ENCODE measurements at places on chromosomes 3 and 15.

DNA sequence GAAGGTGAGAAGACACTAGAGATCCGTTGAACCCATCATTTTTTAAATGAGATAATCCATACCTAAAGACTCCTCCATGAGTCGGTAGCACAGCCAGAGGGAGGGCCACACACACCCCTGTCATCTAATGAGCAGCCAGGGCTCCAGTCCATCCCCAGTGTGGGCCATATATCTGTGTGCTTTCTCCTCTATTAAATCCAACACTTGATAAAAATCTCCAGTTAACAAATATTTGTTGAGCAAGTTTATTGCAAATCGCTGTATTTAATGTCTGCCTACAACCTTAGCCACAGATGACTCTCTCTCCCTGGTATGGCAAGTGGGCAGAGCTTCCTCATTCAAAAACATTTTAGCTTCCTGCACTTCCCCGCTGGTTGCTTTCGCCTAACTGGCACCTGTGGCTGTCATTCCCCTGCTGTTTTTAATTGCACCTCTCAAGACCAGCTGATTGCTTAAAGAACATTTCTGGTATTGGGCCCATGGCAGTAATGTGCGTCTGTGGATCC, 82.8 kb downstream of the SMAD3 start:
- DNase-seq, result peak; percentile 65

DNA sequence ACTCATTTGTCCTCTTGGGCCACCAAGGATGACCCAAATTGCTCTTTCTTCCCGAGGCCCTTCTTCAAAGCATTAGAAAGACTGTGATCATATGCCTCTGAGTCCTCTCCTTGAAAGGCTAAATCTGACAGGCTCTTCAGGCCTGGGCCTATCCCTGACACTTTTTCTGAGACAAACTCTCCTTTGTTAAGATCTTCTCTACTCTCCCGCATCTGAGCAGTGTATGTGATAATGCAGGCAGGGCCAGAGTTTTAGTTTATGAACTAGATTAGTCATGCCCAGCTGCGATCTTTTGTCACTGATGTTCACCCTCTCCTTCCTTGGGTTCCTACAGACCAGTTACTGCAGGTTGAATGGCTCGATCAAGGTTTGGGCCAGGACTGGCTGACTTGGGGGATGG, 39.2 kb downstream of the MASP1 start:
- no peak for DNase-seq

GRCh38 chr15:99682455-99682854, 50.8 kb downstream of the LYSMD4 start:
- no peak for DNase-seq

GRCh38 chr3:179651687-179652446, 973 bp upstream of the USP13 start:
- no peak for DNase-seq

GRCh38 chr3:29427266-29428103, 146.6 kb downstream of the RBMS3 start:
- no peak for DNase-seq

DNA sequence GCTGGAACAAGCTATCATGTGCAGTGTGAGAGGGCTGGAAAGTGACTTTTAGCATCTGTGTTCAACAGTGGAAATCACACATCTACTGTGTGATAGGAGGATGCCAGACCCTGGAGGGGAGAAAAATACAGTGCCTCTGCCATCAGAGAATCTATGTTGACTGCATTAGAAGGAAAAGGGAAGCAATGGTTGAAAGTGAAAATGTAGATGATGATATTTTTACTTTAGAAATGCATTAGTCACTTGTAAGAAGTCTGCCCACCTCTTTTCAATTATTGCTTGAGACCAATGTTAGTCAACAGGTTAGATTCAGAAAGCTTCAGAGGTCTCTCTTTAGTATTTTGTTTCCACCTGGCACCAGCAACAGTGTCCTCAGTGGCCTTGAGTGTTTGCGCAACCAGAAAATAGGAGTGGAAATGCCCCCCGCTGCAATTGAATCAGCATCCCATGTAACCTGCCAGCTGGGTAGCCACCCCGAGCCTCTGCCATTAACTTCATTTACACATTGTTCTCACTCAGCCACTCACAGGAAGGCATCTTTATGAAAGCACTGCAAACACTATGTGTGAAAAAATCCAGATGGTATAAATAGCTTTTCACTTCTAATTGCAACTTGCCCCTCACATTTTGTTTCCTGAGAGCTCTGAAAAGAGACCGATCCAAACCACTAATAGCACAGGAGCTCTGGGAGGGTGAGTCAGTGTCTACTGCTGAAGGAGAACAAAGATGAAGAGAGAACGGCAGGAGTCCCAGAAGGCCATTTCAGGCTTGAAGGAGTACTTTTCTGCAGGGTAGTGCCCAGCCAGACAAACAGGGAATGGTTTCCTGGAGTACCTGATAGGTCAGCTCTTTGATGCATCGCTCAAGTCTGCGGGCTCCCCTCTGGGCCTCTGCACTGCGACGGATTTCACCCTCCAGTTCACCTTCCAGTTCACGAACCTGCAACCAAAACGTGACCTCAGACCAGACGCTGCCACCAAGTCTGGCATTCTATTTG, 92.1 kb downstream of the HHLA2 start:
- no peak for DNase-seq

DNA sequence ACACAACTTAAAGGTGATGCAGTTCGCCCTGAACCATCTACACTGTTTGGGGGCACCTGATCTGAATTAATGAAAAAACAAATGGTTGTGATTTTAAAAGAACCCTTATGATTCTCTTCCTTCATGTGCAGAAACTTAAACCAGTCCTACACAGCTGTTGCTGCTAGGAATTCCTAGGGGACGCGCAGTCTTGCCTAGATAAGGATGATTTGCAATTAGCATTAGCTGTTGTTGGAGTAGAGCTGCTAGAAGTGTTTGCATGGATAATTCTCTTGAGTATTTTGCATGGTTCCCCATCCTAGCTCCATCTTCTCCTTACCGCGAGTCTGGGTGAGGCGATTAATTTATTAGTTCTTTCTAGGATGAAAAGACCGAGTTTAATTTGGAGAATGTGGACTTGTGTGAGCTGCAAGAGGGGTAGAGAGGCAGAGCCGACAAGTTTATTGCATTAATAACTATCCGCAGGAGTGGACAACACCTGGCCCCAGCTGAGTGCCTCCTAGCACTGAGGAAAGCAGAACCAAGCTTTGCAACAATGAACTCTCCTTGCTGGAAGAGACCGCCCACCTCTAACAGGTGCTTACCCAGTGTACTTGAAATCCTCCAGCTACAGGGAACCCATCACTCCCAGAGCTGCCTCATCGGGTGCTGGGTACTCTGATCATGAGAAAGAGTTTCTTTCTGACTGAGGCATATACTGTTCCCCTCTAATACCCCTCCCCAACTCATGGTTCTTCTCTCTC, 75.0 kb upstream of the WNT7A start:
- no peak for DNase-seq

- DNase-seq, result no peak
Measured at GRCh38 chr3:134911586-134912548, 116.8 kb downstream of the EPHB1 start.

DNA sequence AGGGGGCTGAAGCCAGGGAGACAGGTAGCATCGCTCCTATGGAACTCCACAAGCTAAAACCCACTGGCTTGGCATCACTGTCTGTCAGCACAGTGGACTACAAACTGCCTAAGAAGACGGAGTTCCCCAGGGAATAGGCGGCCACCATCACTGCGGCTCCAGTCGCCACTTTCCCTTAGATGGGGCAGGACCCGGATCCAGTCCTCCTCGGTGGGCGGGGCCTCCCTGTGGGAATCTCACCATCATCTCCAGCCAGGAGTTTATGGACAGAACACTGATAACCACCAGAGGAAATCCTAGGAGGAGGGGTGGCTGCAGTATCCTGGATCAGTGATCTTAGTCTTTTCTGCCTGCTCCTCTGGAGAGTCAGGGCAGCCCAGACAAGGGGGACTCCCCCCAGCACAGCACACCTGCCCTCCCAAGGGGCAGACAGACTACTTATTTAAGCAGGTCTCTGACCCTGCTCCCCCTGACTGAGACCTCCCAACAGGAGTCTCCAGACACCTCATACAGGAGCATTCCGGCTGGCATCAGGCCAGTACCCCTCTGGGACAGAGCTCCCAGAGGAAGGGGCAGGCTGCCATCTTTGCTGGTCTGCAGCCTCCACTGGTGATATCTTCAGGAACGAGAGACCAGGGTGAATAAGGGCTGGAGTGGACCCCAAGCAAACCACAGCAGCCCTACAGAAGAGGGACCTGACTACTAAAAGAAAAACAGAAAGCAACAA, 435.6 kb upstream of the RASGRP1 start:
- no peak for DNase-seq

DNA sequence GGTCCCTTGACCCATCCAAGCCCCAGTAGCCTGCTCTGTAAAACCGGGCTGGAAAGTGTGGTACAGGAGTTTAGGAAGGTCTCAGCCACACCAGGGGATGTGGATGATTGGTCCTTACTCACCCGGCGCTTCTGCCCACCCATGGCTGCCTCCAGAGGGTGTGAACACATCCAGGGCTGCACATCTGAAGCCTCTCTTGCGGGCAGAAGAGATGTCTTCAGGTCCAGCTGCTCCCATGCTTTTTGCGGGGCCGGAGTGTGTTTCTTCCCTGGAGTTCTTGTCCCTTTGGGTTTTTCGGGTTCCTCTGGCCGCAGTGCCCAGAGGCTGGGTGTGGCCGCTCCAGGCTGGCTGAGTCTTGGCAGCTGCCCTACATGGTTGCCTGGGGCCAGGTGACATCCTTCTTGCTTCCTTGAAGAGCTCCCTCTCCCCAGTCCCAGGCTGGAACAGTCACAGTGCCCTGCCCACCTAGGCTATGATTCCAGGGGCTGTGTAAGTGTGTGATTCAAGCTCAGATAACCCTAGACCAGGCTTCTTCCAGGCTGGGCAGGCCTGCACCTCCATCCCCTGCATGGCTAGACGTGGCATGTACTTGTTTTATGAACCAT, 33.9 kb downstream of the HDAC11 start:
- DNase-seq, result no peak

- no peak for DNase-seq
Measured at GRCh38 chr3:3192286-3192675, 12.8 kb upstream of the CRBN start.

- DNase-seq, result no peak
Measured at GRCh38 chr3:1355691-1356090, 262.9 kb downstream of the CNTN6 start.

DNA sequence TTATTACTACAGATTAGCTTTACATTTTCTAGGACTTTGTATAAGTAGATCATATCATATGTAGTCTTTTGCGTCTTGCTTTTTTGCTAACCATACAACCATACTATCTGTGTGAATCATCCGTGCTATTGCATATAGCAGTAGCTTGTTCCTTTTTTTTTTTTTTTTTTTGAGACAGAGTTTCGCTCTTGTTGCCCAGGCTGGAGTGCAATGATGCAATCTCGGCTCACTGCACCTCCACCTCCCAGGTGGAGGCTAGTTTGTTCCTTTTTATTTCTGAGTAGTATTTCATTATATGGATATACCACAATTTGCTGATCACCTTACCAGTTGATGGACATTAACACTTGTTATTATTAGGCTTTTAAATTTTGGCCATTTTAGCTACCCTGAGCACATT, 54.5 kb upstream of the TBL1XR1 start:
- no peak for DNase-seq

GRCh38 chr15:62112081-62112480, 45.3 kb downstream of the C2CD4A start:
- no peak for DNase-seq

DNA sequence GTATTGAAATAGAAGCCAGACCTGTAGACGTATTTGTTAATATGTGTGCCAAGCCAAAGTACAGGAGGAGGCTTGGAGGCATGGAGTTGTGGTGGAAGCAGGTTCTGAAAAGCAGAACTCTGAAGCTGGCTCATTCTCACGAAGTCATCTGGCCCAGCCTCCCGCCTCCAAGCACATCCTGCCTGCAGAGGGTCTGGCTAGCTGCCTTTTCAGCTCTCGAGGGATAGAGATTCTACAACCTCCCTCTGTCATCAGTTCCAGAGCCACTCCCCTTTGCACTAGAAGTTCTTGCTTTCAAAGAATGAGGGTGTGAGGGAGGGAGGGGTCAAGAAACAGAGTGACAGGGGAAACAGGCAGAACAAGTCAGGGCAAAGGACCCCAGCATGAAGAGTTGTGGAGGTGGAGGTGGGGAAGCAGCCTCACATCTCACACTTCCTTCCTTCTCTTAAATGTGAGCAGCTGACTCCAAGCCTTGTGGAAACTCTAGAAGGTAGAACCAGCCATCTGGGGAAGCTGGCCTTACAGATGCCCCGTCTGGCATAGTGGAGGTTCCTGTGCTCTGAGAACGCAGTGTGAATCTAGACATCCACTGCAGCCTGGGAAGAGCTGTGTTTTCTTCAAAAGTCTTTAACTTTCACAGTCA, 95.3 kb downstream of the SLC49A4 start:
- DNase-seq, result no peak

GRCh38 chr3:71444028-71444860, 139.3 kb downstream of the FOXP1 start:
- DNase-seq, result no peak

DNA sequence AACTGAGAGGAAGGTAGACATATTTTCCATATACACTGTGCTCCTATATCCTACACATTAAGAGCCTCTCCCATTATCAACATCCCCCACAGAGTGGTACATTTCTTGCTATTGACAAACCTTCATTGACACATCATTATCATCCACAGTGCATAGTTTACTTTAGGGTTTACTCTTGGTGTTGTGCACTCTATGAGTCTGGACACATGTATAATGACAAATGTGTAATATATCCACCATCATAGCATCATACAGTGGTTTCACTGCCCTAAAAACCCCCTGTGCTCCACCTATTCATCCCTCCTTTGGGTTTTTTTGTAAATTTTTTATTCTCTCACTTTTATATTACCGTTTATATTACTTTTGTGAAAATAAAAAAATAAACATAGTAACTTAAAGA, 22.2 kb upstream of the CLDN18 start:
- DNase-seq, result no peak

- no peak for DNase-seq
Measured at GRCh38 chr3:160135851-160136250, 89.4 kb upstream of the C3orf80 start.

DNA sequence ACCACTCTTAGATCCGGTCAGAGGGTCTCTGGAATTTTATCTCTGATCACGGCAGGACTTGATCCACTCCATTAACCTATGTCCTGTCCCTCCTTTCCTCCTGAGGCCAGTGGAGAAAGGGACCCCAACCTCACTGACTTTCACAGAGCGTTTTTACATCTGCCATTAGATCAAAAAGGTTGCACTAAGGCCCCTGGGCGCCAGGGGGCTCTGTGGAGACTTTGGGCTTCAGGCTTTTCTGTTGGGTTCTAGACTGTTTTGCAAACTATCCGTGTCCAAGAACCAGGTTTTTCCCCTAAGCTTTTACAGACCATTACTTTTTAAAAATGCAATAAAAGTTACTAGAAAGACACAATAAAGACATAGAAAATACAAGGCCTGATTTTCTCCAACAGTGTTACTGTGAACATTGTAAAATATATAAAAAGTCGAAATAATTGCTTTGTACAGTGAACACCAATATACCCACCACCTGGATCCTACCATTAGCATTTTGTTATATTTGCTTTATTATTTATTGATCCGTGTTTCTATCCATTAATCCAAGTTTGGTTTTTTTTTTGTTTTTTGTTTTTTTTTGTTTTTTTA, 159.7 kb downstream of the POLR2M start:
- peak; percentile 40 for DNase-seq

- DNase-seq, result no peak
Measured at GRCh38 chr3:171364500-171364899, 95.7 kb downstream of the TNIK start.

GRCh38 chr15:65641768-65642475, 20.2 kb downstream of the SLC24A1 start:
- DNase-seq, result no peak

GRCh38 chr3:150925751-150926201, 20.5 kb upstream of the MINDY4B start:
- DNase-seq, result peak; percentile 18

- DNase-seq, result no peak
Measured at GRCh38 chr3:38274864-38275649, 7.0 kb upstream of the SLC22A14 start.

Measured in SW 1271 (cell line).